Psoas muscle (tissue), 8 donors: ENCODE measurements at places on chromosomes 2 and 18.

- peaks cover 3% of the 10 kb centered on the region for H3K4me1 ChIP-seq
- H3K27me3 ChIP-seq = no peaks in the 10 kb centered on the region
- no peak for DNase-seq
- no peaks in the 10 kb centered on the region for H3K36me3 ChIP-seq
- H3K4me3 ChIP-seq = no peak overlapping the region
Measured at GRCh38 chr2:238235331-238235732, 4.5 kb downstream of the HES6 start.

DNA sequence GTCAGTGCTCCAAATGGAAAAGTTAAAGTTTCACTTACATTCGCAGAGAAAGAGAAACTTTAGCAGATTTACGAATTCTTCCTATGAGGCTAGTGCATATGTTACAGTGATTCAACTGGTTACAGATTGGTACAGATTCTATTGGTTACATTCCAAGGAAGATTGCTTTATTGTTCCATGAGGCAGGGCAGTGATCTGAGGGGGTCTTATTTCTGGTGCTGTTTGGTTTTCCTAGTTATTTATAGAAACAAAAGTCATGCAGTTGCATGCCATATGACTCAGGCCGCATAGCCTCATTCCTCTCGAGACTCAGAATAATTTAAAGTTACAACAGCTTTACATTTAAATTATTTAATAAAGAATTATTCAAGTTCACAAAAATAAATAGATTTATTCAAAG lies 385.4 kb upstream of the SYT4 start:
- H3K27ac ChIP-seq = no peak overlapping the region
- H3K4me3 ChIP-seq = no peak overlapping the region
- DNase-seq = no peak
- no peaks in the 10 kb centered on the region for H3K27me3 ChIP-seq
- peaks cover 25% of the 10 kb centered on the region for H3K4me1 ChIP-seq

DNA sequence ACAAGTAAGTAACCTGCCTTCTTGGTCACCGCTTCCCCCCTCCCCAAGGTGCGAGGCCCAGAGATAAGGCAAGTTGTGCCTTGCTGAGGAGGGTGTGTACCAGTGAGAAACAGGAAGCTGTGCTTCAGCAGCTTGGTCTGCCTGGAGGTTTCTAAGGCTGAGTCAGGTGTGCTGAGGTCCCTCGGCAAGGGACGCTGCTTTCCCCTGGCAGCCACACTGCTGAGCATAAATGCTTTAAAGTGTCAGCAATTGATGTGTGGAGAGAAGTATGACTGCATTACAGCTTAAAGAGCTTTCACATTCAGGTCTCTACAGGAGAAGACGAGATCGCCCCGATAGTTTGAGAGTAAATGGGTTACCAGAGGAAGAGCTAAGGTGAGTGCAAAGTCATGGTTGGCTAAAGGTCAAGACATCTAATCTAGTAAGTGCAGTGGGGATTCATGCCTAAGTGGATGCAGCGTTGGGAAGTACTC lies 86.9 kb downstream of the LIMS1 start:
- DNase-seq = no peak
- H3K36me3 ChIP-seq = no peaks in the 10 kb centered on the region
- H3K4me3 ChIP-seq = peak overlapping the region; percentile 24

GRCh38 chr18:78305789-78306188 lies 673.8 kb upstream of the SALL3 start:
- H3K27me3 ChIP-seq = no peaks in the 10 kb centered on the region
- no peak overlapping the region for H3K4me3 ChIP-seq
- H3K4me1 ChIP-seq = no peaks in the 10 kb centered on the region
- no peak for DNase-seq
